ENCODE measurements at places on chromosomes 7 and 10.
A peak's percentile ranks its signal among the peaks of the same experiment; 100 is the strongest.

DNA sequence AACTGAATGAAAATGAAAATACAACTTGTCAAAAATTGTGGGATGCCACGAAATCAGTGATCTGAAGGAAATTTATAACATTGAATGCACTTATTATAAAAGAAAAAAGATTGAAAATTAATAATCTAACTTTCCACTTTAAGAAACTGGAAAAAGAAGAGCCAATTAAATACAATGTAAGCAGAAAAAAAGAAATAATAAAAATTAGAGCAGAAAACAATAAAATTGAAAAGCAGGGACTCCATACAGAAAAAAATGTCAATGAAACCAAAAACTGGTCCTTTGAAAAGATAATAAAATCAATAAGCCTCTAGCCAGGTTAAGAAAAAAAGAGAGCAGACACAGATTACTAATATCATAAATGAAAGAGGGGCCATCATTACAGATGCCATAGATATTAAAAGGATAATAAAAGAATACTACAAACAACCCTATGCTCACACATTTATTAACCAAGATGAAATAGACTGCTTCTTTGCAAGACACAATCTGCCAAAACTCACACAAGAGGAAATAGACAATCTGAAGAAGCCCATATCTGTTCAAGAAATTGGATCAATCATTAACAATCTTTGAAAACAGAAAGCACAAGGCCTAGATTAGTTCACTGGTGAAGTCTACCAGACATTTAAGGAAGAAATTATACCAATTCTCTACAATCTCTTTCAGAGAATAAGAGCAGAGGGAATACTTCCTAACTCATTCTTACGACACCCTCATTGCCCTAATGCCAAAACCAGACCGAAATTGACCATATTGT is 233.8 kb upstream of the NEBL start:
- no peak for DNase-seq

GRCh38 chr10:111739125-111739873 is 444.3 kb downstream of the GPAM start:
- DNase-seq = no peak

DNA sequence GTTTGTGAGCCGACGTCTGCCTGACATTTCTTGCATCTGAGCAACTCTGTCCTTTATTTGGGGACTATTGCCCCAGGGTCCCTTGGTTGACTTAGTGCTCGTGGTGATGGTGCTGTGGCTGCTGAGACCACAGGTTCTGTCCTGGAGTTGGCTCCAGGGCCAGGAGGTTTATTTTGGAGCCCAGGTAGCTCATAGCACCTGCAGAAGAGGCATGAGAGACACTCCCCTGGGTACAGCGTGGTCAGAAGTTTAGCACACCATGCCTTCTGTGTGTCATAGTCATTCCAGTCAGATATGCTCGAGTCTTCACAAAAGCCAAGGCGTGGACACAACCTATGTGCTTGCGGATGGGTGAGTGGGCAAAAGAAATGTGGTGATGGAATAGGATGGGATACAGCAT is 496.9 kb downstream of the TCERG1L start:
- DNase-seq = no peak

GRCh38 chr10:98363220-98363619 is 51.8 kb downstream of the PYROXD2 start:
- no peak for DNase-seq

DNA sequence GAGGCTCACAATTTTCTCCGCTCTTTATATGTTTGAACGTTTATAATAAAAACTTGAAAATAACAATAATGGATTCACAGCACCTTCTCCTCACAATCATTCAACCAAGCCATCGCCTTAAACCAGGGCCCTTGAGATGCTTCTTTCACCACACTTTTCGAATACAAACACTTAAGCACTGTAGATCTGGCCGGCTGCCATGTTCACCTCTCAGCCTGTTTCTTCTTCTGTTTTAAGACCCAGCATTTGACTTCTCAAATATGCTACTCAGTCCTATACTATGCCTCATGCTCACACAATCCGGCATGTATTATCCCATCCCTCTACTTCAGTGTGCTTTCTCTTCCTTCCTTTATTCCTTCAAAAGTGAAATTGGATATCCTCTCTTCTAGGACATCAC is 280.6 kb downstream of the TFEC start:
- peak; percentile 49 for DNase-seq

DNA sequence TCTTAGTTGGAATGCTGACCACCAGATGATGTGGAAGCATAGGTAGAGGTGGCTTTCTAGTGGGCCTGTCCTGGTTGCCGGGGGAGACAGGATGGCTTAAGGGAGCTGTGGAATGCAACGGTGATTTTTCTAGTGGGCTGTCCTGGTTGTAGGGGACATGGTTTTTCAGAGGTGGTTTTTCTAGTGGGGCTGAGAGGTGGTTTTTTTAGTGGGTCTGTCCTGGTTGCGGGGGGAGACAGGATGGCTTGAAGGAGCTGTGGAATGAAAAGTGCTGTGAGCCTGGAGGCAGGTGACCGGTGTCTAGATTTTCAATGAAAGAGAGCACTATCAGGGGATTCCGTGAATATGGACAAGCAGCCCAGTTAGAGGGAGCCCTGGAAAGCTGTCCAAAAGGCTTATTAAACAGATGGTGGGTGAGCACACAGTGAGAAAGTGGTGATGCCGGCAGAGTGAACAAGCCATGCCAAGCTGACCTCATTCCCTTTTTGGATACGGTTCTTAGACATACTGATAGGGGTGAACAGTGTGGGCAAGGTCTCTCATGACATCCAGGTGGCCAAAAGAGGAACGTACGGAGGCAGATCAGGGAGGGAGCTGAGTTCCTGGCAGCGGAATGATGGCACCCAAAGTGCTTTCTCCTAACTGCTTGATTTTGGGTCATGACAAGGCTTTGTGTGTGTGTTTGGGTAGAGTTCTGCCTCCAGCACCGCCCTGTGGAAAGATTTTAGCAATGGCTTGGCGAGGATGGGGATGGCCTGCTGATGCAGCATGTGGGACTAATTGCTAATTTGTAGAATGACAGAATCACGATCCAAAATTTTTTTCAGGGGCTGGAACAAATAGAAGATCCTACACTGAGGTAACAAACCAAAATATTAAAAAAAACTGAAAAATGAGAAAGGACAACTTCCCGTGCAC is 126.6 kb downstream of the TMEM178B start:
- no peak for DNase-seq

DNA sequence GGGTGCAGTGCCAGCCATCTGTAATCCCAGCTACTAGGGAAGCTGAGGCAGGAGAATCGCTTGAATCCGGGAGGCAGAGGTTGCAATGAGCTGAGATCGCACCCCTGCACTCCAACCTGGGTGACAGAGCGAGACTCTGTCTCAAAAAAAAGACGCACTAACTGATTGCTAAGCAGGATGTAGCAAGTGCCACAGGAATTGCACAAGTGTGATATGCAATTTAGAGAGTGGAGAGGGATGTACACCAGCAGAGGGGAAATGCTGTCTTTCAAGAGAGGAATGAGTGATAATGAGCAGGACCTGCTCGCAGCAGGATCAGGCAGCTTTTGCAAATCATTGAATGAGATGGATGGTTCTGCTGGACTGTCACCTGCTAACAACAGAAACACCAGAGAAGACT is 13.3 kb upstream of the SLC16A12 start:
- DNase-seq = no peak

DNA sequence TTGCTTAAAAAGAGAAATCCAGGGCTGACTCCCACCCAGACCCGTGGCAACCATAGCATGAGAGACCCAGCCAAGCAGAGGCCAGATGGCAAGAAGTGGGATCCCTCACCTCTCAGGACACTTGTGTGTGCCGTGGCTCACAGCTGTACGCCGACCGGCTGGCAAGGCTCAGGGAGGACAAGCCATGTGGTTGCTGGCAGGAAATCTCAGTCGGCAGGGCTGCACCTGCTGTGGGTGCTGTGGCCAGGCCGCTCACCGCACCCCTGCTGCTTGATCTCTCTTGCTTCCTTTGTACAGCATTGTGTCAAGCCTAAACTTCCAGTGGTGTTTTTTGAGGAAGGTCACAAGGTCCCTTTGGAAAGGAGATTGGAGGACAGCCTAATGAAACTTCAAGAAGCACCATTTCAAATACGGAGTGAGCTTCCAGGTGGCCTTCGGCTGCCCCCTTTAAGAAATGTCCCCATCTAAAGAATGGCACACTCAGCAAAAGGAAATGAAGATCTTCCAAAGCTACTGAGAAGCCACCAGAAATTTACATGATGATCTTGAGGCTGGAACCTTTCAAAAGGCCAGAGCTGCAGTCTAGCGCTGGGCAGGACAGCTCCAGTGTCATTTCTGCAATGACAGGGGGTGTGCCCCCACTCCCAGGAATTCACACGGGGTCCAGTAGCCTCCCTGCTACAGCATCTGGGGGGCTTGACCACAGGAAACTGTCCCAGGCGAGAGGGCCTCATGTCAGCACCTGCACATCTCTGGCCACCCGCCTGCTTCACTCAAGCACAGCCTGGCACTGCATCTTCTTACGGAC is 409.0 kb upstream of the MGMT start:
- no peak for DNase-seq

GRCh38 chr7:27098578-27099451 is 3.0 kb upstream of the HOXA1 start:
- peak; percentile 69 for DNase-seq

DNA sequence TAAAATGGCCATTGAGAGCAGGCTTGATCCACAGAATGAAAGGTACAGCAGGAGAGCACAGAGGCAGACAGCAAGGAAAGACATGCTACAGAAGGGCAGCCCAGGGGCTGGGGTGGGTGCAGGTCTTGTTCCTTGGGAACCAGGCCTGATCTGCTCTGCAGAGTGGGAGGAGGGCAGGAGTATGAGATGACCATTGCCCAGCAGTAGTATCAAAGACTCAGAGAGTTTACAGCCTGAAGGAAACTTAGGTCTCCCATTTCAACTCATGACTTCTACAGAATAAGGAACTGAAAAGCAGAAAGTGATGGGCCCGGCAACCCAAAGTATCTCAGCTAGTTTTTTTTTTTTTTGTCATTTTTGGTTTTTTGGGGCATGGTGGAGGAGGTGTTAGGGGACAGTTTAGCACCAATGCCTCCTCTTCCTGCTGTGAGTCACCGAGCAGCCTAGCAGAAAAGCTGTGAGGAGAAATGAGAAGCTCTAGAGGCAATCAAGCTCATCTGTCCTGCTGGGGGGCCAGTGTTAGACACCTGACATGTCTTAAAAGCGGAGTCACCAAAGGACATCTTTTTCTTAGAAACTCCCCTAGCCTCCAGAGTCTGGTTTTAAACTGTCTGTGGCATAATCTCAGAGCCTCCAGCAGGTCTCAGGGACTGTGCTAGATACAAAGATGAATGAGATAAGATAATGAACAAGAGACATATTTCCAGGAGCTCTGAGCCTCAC is 34.3 kb upstream of the HERPUD2 start:
- no peak for DNase-seq

GRCh38 chr7:48106906-48107659 is 18.0 kb downstream of the UPP1 start:
- DNase-seq = no peak

DNA sequence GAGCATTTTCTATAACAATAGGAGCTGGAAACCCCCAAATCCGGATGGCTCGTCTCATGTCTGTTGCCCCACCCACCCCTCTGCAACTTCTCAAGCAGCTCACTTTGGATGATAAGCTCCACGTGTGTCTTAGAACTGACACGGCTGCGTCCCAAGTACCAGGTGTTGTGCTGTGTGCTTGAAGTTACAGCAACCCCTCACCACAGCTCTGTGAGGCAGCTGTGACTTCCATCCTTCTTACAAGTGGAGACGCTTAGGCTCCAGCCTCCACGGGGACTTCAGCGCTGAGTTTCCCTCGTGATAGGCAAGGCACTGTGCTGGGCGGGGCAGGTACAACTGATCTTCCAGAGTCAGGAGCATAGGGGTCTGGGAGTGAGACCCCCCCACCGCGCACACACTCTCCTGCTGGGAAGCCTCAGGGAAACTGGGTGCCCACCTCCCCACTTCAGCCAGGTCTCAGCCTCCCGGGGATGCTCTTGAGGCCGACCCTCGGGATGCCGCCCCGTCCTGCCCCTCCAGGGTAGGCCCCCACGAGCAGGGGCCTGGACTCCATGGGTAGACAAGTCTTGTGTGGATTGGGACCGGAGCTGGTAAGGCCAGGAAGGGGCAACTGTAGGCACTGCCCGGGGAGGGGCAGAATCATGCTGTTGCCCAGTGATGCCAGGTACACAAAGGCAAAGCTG is 31.4 kb downstream of the EN2 start:
- no peak for DNase-seq

- DNase-seq = no peak
Measured at GRCh38 chr7:135817583-135817982, 69.0 kb upstream of the FAM180A start.

DNA sequence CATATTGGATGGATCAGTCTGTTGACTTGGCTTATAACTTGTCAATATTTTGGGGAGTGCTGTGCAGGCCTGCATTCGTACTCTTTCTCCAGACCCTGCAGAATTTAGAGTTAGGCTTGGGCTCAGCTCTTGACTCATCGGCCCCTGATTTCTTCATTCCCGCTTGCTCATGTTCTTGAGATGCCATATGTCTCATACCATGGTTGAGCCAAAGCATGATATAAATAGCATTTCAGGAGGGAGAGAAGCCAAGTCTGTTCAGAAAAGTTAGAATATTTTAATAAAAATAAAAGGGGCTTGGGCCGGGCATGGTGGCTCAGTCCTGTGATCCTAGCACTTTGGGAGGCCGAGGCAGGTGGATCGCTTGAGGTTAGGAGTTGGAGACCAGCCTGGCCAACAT is 898.1 kb downstream of the TYW1 start:
- no peak for DNase-seq

DNA sequence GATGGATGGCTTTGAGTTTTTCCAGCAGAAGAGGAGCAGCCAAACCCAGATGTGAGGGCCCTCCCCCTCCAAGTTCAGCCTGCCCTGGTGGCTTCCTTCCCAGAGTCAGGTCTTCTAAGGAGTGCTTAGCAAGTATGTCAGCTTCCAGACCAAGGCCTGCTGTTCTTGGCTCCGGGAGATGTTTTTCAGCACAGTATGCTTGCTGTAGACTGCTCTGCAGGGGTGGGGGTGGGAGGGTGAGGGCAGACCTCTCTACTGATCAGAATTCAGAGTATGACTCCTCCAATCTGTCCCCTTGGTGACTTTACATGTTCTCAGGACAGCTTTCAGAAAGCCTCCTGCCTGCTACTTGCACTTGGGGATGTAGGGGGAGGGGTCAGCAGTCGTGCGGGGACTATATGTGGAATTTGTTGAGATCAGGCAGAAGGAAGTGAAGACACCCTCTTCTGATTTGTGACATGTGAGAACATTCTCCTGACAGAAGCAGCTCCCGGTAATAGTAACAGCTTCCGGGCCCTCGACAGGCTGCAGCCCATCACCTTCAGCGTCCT is 516.4 kb upstream of the ZMIZ1 start:
- DNase-seq = peak; percentile 58

DNA sequence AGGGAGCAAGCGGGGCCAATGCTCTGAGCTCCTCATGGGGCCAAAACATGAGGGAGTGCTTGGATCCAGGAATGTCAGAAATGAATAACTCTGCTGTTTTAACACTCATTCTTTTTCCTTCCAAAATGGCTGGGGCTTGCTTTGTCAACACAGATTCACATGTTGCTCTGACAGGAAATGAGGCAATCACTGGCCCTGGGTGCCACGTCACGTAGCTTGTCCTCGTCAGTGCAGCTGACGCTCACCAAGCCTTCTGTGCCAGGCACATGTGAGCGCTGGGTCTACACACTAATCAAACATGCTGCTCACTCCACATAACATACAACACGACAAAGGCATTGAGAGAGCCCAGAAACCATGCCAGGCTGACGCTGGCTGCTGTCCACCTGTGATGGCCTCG is 198.9 kb downstream of the WDR37 start:
- no peak for DNase-seq
